ENCODE measurements at places on chromosomes 6 and 20.

DNA sequence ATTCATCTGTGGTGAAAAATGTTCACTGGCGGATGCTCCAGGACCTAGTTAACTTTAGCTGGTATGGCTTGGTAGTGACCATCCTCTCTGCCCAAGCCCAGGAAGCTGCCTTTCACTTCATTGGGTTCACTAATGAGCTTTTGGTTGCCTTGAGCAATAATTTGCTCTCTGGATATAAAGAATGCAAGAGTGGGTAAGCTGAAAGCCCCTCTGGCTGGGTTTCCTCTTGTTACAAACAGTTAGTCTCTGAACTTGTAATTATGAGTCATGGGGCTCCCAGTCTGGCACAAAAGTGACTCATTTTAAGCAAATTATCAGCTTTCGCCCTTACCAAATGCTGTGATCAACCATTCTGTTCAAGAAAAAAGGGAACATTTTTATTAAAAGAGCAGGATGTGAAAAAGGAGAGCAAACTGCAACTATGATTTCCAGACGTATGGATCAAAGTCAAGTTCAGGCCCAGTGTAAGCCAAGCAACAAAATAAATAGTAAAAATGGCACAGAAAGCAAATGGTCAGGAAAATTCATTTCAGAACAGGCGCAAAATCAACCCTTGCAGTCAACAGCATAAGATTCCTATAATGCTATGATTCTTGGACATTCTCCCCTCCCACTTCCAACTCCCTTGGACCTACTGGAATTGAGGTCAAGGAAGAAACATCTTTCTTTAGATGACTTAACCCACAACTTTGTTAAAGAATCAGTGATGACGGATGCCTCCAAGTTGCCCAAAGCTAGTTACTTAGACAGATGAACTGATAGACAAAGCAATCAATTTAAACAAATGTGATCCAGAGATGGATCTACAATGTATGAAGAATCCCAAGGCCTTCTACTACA lies 130.0 kb upstream of the KCNK16 start:
- no peak for DNase-seq

- no peak for DNase-seq
Observed at GRCh38 chr20:5077761-5078387, 41.9 kb downstream of the PCNA start.

DNA sequence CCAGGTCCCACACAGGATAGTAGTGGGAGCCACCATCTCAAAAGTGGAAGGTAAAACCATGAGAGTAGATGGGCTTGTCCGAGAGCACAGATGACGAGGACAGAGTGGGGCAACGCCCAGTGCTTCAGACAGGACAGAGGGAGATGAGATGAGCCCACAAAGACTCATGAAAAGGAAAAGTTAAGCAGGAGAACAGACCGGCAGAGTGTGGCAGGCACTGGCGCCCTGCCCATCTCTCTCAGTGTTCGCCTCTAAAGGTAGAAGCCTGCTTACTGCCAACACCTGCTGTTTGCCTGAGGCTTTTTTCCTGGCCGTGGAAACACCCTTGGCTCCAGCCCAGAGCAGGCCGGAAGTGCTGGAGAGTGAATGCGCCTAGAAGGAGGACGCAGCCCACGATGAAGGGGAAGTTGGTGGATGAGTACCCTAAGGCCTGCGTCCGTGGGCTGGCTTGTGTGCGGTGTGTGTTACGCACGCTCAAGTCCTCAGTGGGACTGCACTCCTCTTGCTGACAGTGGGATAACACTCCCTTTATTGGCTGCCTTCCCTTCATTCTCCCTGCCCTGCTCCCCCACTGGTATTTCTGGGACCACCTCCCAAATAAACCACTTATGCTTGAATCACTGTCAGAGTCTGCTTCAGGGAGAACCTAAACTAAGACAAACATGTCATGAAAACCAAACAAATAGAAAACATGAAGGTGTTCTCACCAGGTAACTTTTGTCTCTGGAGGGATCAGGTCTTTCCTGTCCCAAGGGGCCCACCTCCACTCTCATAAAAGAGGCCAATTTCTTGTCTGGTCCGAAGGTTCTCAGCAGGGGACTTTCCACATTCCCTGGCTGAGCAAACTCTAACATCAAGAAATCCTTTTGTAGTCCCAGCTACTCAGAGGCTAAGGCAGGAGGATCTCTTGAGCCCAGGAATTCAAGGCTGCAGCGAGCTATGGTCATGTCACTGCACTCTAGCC lies 9.1 kb upstream of the FOXP4 start:
- no peak for DNase-seq

- DNase-seq: no peak
Observed at GRCh38 chr6:33694977-33695376, 16.5 kb downstream of the UQCC2 start.

GRCh38 chr6:149075616-149076354 lies 241.7 kb upstream of the TAB2 start:
- no peak for DNase-seq

DNA sequence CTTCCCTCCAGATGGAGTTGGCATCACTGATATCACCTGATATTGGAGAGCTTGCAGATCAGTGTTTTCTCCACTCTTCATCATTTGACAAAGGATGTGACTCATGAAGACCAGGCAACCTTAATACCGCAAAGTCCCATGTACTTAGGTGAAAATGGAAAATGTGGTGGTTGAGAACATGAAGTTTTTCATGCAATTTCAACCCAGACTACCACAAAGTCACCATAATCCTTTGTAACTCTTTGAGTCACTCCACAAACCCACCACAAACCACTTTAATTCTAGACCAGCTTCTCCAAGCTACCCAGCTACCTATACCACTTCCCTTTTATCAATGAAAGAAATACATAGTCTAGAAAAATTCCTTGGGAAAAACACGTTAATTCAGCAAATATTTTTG lies 7.1 kb downstream of the NHLRC1 start:
- no peak for DNase-seq

- DNase-seq: no peak
Observed at GRCh38 chr6:130724089-130724488, 103.1 kb upstream of the SMLR1 start.

DNA sequence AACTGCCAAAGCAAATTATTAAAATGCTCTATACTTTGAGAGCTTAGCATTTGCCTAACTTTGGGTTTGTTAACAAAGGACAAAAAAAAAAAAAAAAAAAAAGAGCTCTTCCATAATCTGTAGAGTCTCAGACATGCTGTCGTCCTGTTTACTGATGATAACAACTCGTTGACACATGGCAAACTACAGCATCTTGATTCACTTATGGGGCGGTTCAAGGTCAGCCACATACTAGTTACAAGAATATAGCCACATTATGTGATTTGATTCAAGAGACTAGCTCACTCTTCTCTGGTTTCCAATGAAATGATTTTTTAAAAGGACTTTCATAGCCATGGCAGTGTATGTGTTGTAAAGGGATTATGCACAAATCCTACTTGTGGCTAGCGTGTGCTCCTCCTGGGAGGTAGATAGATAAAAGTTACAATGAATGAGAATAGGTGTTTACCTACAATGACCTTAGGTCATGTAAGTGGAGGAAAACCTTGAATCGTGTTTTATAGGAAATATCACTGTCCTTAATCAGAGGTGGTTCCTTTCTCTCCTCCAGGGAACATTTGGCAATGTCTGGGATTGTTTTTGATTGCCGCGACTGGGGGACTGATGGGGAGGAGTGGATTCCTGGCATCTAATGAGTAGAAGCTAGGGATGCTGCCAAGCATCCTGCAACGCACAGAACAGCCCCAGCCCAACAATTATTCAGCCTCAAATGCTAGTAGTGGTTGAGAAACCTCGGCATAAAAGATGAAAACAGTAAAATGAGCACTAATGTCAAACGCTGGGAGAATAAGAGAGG lies 969.2 kb upstream of the SLC35B3 start:
- no peak for DNase-seq

- no peak for DNase-seq
Observed at GRCh38 chr6:161023316-161023715, 31.7 kb downstream of the MAP3K4 start.

DNA sequence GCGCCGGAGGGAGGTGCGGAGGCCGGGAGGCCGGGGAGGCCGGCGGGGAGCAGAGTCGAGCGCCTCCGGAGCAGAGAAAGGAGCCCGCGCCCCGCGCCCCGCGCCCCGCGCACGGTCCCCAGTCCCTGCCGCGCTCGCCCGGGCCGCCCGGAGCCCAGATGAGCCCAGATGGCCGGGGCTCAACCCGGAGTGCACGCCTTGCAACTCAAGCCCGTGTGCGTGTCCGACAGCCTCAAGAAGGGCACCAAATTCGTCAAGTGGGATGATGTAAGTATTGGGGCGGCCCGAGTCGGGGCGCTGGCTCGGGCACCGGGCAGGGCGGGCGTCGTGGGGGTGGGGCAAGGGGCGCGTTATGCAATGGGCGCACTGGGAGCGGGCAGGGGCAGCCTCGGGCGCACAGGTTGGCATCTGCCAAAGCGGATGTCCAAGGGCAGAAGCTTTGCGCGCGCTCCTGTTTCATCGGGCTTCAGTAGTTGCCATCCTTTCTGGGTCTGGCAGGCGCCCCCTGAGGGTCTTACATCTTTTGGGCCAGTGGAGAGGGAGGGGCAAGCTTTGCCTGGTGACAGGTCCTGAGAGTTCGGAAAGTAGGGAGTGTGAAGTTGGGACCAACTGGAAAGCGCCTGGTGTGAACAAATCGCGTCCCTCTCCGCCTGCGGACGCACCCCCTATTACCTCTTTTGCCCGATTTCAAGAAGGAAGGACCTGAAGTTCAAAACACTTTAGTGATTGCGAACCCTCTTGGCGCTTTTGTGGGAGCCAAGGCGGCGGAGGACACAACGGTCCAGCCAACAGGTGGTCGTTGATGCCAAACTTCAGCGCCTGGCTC lies 631 bp downstream of the PLCB1 start:
- DNase-seq: no peak

DNA sequence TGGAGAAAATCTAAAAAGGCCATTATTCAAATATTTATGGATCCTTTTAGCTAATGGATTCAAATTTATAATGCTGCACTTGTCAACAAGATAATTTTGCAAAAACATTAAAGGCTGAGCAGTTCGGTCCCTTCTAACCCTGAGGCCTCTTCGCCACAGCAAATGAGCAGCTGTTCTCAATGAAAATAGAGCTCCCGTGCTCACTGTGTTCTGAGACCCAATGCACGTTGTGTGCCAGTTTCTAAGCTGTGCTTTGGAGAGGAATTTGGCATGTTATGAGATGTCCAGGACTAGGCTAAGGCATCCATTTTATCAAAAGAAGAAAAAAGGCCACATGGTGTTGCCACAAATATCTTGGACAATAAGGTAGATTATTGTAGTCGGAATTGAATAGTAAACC lies 220.1 kb upstream of the TSHZ2 start:
- no peak for DNase-seq

DNA sequence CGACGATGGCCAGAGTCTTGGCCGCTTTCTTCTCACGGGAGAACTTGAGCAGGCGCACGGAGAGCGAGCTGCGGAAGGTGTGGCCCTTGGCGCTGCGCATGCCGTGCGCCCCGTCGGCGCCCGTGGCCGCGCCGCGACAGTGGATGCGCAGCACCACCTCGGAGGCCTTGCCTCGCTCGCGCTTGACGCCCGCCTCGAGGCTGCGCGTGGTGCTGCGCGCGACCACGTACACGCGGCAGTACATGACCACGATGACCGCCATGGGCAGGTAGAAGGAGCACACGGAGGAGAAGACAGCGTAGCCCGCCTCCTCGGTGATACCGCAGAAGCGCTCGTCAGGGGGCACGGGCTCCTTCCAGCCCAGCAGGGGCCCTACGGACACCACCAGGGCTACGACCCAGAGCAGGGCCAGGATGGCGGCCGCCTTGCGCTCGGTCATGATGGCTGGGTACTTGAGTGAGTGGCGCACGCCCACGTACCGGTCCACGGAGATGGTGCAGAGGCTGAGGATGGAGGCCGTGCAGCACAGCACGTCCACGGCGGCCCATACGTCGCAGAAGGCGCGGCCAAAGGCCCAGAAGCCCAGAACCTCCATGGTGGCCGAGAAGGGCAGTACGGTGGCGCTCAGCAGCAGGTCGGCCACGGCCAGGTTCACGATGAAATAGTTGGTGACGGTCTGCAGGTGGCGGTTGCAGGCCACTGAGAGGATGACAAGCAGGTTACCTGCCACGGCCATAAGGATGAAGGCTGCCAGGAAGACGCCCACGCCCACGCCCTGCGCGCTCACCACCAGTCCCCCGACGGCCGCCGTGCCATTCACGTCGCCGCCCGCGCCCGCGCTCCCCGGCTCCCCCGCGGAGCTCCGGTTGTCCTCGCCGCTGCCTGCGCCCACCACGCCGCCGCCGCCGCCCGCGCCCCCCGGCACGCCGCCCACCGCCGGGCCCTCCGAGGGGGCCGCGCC lies 232.8 kb upstream of the RNF24 start:
- no peak for DNase-seq

All from stimulated activated CD4-positive, alpha-beta T cell treated with anti-CD3 and anti-CD28 coated beads, TNF-alpha, amount 100 ng/mL, for 4 hours (primary cell).